BJ (cell line): ENCODE measurements at places on chromosomes 13 and 19.

GRCh38 chr19:51626675-51627074, 3.5 kb downstream of the SIGLEC5 start:
- no peak for DNase-seq

GRCh38 chr13:111249637-111250360, 70.6 kb upstream of the TEX29 start:
- DNase-seq: no peak

GRCh38 chr13:22320991-22321390, 650.1 kb downstream of the FGF9 start:
- no peak for DNase-seq

DNA sequence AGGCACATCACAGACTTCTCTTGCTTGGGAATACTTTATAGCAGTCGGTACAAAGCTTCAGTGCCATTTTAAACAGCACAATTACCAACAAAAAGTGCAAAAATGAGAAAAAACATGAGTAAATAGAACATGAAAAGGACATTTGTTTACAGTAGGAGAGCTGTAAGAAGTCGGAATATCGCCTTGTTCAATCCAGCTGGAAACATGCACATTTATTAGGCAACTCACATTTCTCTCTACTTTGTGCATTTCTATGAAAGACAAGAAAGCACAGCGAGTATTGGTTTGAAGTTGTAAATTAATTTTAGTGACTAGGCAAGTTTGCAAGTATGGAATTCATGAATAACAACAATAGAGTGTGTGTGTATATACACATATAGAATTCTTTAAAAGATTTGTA, 484.7 kb downstream of the DACH1 start:
- no peak for DNase-seq
